SW 1271 (cell line): ENCODE measurements at places on chromosomes 13 and 19.

GRCh38 chr19:3573858-3574637 lies 1.3 kb downstream of the HMG20B start:
- DNase-seq = peak; percentile 92

- DNase-seq = no peak
Measured at GRCh38 chr13:54628383-54628782, 1599.8 kb downstream of the OLFM4 start.

DNA sequence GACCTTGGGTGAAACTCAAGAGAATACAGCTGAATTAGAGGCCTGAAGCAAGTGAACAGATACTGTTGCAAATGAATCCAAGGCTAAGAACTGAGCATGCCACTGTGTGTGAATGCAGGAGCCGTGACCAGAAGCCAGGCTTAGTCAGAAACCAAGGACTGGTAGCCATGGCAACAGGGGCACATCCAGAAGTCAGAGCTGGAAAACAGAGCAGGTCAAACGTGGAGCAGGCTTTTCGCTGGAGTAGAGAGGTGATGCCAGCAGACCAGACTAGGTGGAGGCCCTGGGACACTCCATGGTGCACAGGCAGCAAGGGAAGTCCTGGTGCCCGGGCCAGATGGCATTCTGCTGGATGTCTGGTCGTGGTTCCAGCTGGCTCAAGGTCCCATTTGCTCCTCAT lies 564.1 kb downstream of the PCDH9 start:
- DNase-seq = no peak

DNA sequence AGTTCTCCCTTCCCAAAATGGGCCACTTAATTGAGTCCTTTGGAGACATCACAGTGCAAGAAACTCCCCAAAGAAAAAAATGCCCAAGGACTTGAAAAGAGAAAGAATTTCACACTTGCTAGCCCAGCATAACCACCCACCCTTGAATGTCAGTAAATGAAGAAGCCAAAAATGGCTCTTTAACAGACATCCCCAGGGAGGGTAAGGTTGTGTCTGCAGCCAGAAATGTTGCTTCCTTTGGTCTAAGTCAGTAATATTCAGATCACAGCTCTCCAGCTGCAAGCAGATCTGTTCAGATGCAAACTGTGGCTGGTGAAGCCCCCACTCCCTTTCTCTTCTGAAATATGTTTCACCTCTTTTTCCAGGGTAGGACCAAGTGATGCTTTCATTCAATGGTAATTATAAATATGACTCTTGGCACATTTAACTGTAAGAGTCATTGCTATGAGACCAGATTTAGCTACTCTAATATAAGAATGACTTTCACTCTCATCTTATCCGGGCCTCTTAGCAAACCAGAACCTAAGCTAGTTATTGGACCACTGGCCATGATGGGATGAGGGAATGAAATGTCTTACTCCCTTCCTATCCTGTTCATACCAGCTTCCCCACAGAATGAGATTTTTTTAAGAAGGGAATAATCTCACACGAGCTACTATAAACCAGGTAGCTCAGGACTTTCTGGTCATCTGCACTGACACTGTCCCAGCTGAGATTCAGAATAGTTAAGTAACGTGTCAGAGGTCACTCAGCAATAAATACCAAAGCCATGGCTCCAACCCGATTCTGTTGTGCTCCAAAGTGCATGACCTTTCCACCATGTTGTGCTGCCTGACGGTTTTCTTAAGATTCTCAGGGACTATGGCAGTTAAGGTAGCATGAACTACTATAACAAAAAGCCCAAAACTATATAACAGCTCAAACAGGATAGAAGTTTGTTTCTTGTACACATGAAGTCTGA lies 234.1 kb downstream of the FOXO1 start:
- DNase-seq = no peak

- DNase-seq = no peak
Measured at GRCh38 chr19:30388819-30389218, 16.6 kb downstream of the ZNF536 start.

DNA sequence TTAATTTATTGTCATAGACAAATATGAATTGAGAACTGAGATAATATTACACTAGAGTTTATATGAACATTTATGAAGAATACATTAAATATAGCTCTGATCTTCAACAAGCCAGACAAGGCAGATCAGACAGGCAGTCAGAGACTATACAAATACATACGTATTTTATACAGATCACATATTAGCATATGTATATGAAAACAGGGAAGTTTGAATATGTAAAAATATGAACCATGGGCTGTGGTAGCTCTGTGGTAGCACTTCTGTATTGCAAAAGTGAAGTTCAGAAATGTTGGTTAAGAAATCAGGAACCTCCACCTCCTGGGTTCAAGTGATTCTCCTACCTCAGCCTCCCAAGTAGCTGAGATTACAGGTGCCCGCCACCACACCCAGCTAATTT lies 20.7 kb downstream of the GPR180 start:
- no peak for DNase-seq
